GOT3 (cell line): ENCODE measurements at places on chromosomes 7 and 10.

GRCh38 chr10:15118615-15119014, 21.5 kb downstream of the RPP38 start:
- no peak for DNase-seq

DNA sequence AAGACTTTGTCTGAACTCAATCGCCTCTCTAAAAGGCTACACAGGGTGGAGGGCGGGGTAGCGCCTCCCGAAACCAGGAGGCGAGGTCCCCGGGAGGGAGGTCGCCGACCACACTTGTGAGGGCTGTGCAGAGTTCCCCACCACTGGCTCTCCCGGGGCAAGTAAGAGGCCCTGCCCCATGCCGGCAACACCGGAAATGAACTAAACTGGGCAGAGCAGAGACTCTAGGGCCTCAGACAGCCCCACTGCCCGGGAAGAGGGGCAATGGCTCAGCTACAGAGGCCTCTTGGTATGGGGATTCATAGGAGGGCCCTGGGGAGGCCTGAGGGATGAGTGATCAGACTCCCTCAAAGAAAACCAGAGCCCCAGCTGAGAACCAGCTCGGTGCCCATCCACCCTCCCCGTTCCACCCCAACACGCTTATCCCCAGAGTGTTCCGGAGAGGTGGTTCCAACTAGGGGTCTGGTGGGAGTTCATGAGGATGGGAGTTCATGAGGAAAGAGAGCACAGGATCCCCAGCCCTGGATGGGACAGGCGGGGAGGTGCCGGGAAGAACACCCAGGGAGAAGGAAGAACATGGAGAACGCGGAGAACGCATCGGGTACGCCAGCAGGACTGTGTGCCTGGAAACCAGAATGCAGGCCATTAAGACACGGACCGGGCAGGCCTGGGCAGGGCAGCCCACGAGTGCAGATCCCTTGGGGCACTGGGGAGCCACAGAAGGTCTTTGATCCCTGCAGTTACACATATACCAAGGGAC, 89.4 kb upstream of the MYL10 start:
- no peak for DNase-seq

DNA sequence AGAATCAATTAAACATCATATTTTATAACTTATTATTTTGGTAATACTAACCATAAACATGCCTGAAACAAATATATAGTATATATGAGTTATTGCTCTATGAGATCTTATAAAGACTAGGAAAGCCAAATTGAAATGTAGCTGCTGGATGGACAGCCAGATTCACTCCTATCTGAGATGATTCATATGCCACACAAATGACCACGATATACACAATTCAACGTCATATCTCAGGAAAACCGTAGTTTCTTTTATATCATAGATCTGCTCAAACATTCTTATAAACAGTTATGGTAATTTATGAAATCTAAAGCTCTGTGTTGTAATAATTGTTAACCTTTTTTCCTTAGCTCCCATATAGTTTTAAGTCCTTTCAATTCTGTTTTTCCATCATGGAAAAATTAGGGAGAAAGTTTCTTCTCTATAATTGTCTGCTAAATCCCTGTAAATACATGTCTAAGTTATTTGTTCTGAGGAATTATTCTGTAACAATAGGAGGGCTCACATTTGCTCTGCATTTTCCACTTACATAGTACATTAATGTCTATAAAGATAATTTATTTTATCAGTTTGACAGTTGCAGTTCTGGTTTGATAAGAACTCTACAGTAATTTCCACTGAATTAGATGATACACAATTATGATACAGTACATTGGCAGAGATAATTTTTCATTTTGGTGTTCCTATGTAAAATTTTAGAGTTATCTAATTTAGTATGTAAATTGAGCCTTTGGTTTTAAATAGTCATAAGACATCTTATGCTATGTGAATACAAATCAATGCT, 42.7 kb downstream of the GNAT3 start:
- no peak for DNase-seq

DNA sequence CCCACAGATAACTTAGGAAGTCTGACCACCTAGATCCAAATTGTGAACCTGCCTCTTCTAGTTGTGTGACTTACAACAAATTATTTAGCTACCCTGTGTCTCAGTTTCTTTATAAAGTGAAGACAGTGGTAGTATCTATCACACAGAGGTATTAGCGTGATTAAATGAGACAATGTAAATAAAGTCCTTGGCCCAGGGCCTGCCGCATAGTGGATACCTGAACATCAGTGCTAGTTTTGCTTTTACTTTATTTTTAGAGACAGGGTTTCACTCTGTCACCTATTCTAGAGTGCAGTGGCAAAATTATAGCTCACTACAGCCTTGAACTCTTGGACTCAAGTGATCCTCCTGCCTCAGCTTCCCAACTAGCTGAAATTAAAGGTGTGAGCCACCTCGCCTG, 177.1 kb downstream of the CDK14 start:
- DNase-seq, result no peak

DNA sequence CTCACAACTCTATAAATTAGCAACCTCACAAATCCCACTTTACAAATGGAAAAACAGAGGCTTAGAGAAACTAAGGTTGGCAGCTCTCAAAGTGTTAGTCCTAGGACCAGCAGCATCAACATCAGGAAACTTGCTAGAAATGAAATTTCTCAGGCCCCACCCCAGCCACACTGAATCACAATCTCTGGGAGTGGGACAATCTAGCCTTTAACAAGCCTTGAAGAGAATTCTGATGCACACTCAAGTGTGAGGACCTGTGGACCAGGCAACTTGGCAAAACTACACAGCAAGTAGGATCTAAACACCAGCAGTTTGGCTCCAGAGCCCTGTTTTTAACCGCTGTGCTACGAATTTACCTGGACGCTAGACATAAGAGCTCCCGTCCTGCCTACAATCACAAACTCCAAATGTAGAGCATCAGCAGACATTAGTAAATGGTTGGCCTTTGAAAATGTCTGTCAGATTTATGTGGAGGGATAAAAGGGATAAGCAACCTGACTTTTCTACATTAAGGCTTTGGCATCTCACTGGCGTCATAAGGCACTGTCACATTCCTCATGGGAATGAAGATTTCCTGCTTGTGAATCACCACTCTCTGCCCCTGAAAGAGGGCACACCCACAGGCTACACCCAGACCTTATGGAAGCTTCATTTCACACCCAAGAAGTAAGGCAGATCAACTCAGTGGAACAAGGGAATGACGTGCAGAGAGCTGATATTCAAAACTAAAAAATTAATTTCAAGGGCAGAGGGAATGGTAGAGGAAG, 34.5 kb downstream of the PPP1R3C start:
- no peak for DNase-seq

DNA sequence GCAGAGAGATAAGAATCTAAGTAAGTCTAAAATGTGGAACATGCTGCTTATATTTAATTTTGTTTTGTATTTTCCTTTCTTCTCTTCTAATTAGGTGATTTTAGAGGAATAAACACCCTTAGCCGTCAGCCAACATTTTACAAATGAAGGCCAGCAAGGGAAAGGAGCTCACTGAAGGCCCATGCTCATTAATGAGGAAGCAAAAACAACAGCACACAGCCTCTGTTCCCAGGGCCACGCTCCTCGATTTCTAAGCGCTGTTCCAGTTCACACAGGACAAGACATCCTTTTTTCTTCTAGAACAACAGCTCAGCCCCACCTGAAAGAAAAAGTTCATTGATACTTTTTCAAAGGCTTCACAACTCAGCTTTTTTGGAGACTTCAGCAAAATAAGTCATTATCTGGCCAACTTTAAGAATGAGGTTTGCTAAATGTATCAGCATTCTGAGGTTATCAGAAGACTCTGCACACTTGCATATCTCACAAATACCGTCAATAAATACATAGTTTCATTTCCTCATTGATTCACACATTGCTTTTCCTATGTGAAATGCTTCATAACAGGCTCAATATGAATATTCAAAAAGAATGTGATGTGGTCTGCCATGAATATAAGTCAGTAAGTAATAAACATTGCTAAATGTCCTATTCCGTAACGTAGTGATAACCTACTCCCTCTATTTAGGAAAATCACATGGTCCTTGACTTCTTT, 34.8 kb upstream of the SFMBT2 start:
- DNase-seq, result no peak

DNA sequence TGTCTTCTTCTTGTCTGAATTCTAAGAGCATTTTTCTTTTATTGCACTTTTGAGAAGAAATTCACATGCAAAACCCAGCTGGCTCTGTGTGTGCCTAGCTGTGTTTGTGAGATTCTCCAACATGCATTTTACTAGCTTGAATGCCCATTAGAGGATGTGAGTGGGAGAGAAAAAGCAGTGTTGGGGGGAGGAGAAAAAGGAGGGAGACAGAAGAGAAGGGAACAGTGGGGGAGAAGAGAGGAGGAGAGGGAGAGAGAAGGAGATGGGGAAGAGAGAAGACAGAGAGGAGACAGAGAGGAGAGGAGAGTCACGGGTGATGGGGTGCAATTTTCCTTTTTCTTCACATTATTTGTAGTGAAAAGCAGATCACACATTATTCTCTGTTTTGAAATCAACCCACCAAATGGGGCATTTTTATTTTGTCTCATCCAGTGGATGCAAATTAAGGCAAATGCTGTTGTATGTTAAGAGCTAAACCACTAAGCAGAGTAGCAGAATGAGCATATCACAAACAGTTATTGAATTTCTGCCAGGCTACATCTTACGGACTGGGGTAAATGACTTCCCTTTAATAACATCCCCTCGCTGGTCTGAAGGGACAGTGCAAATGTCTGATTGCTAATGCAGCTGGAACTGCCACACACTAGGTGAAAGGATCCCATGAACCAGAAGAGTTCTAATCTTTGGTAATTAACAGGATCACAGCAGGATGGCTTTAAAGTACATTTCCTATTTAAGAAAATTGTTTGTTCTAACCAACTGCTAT, 849 bp downstream of the LRRN3 start:
- no peak for DNase-seq

DNA sequence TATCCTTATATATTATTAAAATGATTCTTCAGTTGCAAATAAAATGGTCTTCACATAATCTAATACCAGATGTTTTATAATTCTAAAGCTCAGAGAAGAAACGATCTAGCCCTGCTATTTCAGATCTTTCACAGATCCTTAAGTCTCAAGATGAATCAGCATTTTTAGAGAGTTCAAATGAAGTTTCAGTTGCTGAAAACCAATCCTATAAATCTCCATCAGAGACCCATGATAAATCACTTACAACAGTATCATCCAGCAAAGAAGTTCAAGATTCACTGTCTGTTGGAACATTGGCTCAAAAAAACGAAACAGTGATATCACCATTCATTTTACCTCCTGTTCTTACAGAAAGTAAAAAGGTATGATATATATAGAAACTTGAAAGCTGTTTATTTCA, 137.0 kb downstream of the CCDC7 start:
- DNase-seq, result no peak

DNA sequence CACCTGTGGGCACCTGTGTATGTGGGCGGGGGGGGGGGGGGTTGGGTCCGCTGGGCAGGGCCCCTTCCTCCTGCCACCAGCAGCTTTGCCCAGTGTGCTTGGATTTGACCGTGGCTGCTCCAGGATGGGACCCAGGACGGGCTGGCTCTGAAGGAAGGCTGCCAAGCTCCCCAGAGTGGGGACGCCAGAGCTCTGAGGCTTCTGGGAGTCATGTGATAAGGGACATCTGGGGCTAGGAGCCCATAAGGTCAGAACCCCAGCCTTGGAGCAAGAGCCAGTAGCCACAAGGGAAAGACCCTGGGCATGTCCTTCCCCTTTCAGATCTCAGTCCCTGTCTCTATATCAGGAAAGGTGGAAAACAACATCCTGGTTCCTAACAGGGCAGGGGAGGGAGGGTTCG, 21.8 kb upstream of the AMZ1 start:
- DNase-seq, result no peak

DNA sequence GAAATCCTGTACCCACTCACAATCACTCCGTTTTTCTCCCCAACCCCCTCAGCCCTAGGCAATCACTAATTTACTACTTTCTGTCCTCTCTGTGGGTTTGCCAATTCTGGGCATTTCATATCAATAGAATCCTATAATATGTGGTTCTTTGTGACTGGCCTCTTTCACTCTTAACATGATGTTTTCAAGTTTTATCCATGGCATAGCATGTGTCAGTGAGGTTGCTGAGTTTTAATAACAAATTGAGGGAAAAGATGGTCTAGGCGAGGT, 11.9 kb downstream of the PLAU start:
- no peak for DNase-seq

DNA sequence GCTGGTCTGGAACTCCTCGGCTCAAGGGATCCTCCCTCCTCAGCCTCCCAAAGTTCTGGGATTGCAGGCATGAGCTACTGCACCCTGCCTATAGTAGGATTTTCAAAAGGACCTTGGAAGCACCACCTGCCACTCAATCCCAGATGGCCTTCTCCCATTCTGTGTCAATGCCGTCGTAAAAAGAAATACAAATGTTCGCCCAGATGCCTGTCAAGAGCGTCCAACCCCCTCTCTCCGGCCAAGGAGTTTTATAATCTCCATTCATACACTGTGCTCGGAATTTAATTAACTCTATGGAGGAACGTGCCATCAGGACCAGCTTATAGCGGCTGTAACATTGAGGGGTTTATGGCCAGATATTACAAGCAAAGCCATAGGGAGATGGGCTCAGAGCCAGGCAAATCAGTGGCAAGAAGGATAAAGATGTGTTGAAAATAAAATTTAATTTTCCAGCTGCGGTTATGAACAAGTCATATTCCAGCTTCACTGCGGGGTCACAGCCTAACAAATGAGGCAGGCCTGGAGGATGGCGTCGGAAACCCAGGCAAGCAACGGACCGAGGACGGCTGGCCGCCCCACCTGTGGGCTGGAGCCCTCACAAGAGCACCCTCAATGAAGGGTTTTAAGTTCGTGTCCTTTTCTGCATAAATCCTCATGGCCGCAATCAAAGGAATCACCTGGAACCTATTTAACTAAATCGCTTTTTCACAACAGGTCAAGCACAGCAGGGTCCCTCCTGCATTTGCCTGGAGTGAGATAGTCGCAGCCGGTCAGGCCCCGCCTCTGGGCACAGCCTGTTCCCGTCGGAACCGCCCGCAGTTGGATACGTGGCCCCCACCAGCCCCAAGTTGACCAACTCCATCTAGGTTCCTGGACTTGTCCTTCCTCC, 374.5 kb upstream of the FOXK1 start:
- DNase-seq, result no peak

GRCh38 chr7:45225311-45225947, 67.8 kb downstream of the RAMP3 start:
- no peak for DNase-seq

DNA sequence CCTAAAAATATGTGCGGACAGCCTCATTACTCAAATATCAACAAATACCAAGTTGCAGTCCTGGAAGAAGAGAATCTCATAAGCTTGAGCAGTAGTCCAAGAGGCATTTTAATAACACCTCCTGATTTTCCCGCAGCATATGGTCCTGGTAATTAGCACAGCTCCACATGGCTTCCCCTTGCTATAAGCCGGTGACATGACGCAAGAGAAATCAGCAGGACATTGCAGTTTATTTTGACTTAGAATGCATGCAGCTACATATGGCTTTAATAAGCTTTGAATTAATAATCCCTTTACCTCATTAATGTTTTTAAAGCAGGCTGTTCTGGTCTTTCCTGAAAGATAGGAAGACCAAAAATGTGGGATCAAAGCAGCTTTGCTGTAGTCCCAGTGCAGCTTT, 137.6 kb downstream of the RAMP3 start:
- no peak for DNase-seq
